H4 (cell line): ENCODE measurements at places on chromosomes 2 and 18. TPM values are rescaled to one million over a fixed set of nuclear protein-coding genes. Genes with fewer than 3 reads are reported as not detected.

The DPYSL5 gene
- total RNA-seq, result 4.5 and 5.0 TPM in 2 replicates

The ANKMY1 gene
- total RNA-seq, result 6.1 and 12.7 TPM in 2 replicates

The LDAH gene
- total RNA-seq, result 17.9 and 21.5 TPM in 2 replicates

The TRIM43 gene
- not detected in 2 replicates for total RNA-seq

The PLEKHH2 gene
- 0.70 and 0.75 TPM in 2 replicates for total RNA-seq

The PFN4 gene
- 0.72 and 1.1 TPM in 2 replicates for total RNA-seq

The NYAP2 gene
- total RNA-seq, result 0.53 and 0.95 TPM in 2 replicates

DNA sequence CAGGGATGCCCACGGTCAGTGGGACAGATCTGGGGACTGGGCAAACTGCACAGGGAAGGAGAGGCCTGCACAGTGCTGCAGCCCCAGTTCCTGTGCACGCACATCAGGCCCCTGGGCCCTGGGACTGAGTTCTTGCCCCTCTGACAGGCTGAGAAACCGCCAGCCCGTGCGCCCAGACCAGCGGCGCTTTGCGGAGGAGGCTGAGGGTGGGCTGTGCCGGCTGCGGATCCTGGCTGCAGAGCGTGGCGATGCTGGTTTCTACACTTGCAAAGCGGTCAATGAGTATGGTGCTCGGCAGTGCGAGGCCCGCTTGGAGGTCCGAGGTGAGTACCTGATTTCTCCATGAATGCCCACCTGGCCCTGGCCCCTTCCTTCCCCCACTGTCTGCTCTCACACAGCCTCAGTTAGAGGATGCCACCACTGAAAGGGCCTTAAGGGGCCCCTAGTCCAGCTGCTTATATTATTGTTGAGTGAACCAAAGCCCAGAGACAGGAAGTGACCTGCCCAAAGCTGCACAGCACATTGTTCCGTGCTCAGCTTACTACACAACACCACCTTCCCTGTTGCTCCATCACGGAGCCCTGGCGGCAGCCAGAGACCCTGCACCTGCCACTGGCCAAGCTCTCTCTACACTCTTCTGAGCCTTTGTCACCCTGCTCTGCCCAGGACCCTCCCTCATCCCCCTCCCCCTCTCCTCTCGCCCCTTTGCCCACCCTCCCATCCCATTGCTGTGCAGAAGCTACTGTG is 29.8 kb downstream of the SPEG start:
- no peak for DNase-seq

DNA sequence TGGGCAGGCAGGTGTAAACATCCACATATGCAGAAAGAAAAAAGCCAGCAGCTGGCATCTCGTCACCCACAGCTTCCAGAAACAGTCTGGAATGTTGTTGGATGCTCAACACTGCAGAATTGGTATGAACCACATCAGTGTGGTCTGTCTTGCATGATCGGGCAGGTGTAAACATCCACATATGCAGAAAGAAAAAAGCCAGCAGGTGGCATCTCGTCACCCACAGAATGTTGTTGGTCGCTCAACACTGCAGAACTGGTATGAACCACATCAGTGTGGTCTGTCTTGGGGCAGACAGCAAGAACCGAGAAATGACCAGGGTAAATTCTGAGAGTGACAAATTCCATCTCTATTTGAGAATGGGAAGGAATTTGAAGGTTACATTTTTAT is 39.6 kb downstream of the DOCK10 start:
- peak; percentile 49 for DNase-seq

- DNase-seq, result peak; percentile 90
Observed at GRCh38 chr2:191927991-191928390, 81.1 kb upstream of the CAVIN2 start.

DNA sequence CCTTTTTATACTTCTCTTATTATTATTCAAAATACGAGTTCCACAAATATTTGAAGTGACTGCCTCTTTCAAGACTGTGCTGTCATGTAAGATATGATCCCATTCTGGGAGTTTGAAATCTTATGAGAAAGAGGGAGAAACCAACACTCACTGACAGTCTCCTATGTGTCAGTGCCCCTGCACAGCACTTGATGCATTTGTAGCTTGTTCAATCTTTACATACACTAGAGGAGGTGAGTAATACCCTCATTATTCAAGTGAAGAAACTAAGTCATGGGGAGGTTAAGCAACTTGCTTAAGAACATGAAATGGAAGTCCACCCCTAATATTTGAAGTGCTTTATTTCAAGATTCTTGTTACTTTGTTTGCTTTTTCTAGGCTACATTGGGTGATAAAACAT is 459.5 kb upstream of the FANCL start:
- DNase-seq, result no peak

DNA sequence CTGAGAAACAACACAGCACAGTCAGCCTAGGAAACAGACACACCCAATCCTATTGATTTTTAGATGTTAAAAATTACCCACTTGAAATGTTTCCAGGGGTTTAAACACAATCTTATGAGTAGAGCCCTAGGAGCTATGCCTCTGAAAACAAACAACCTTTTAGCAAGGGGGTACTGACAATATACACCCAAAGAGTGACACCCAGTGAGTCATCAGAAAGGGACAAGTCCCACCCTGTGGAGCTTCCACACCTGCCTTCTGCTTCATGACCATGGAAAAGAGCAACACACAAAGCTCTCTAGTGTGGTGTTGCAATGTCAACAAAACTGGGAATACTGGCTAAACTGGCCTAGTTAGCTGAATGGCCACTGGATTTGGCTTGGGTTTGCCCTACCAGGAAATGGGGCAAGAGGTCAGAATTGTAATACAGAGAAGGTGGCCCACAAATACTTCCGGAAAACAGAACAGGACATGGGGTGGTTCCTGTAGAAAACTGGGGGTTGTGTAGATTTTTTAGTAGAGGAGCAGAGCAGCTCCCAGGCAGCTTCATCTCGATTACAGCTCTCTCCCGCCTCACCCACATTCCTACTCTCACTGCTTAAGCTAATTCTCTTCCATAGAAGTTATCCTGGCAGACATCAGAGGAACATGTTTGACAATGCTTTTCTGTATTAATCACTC is 98.2 kb downstream of the GAREM1 start:
- no peak for DNase-seq

DNA sequence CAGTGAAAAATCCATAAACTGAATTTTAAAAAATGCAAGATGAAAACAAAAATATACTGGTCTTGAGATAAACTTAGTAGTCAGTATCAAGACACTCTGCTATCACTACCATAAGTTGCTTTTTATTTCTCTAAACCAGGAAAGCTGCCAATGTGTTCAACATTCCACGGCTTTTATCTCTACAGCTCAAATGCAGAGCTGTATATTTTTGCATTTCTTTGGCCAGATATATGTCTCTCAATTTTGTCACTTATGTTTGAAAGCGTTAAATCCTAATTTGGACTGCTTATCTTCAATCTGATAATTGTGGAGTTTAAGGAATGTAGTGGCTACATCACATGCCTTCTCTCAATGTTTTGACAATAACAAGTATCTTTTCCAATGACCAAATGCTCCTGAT is 609.5 kb downstream of the EPHA4 start:
- DNase-seq, result no peak

DNA sequence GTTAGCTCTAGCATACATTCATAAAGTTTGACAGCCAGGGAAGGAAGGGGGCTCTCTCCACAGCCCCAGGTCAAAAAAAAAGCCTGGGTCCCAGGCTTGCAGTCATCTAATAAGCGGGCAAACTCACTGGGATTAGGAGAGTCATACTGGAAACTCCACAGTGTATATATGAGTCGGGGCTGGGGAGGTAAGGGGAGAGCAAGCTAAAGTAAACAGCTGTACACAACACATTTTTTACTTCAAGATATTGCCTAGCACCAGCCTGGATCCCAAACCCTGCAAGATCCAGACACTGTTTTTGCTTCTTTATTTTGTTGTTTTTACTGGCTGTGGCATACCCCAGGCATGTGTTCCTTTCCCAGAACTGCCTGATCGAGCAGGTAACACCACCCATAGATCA is 291.3 kb upstream of the TANK start:
- peak; percentile 7 for DNase-seq

GRCh38 chr2:215529271-215529670 is 93.4 kb upstream of the FN1 start:
- DNase-seq, result no peak

DNA sequence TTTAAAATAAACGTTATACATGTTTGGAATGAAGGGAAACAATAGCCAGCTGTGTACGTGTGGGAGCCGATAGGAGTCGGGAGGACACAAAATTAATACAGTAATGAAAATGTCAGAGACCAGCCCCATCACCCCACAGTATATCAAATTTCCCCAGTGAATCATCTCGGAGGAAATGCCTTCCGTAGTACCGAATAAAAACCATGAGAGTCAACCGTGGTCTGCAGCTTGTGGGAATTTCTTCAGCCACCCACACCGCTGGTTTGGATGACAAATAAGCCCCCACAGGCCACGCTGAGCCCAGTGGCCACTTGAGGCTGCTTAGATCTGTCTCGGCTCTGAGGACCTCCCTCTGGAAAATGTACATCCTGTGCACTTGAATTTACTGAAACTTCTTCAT is 133.7 kb downstream of the COL6A3 start:
- peak; percentile 89 for DNase-seq

DNA sequence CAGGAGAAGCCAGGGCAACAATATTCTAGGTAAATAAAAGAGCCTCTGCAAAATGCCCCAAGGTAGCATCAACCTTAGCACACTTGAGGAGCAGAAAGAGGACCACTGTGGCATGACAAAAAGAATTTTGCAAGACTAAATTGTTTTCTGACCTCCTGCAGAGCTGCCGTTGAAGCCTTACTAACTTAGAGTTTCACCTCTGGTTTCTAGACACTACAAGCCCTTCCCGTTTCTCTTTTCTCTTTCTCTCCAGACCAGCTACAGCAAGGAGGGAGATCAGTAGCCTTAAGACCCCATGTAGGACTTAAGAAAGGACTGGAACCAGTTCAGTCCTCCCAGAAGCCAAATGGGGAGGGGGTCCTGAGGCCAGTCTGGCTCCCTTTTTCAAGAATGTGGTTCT is 73.3 kb upstream of the SP3 start:
- no peak for DNase-seq

DNA sequence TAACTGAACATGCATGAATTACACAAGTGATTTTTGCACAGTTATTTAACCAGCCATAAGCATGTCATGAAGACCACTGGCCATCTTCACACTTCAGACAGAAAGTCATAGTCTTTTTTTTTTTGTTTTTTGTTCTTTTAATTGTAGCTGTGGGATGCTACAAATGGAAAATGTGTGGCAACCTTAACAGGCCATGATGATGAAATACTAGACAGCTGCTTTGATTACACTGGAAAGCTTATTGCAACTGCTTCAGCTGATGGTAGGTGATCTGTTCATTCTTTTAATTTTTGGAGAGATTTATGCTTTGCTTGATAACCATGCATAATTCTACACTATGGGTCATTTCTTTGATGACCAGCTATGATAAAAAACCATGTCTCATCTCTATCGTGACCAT is 35.6 kb downstream of the DAW1 start:
- DNase-seq, result no peak

- DNase-seq, result peak; percentile 63
Observed at GRCh38 chr2:72211777-72212485, 64.3 kb upstream of the CYP26B1 start.

- peak; percentile 28 for DNase-seq
Observed at GRCh38 chr2:233053928-233054784, 6.0 kb upstream of the INPP5D start.

- no peak for DNase-seq
Observed at GRCh38 chr18:79598633-79599175, 80.9 kb upstream of the CTDP1 start.

DNA sequence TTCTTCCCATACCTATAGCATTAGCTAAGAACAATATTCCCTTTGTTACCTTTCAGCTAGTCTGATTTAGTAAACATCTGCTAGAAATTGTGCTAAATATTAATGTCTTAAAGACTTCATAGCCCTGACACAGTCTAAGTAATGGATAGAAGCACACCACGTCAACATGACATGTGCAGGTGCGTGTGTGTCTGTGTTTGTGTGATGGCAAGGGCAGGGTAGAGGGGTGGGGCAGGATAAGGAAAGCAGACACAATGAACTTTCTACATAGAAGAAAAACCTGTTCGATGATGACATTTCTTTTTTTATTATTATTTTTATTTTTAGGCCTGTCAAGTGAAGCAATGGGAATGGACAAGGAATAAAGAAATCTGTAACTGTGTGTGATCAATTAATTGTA is 223.3 kb downstream of the NOL4 start:
- DNase-seq, result no peak

DNA sequence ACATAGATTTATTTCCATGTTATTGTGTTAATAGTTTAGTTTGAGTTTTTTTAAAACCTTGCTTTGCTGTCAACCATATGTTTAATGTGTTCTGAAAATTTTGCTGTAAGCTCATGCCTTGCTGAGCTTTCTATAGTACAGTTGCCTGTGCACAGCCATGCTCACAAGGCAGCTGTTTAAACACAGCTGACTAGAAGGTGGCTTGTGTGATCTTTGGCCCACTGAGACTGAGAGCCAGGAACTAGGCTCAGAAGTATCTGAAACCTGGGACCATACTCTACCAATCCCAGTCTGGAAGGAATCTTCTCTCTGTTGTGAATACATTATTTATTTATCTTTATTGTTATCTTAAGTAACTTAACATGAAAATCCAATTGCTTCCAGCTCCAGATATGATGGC is 350.5 kb downstream of the KIAA1328 start:
- no peak for DNase-seq

- DNase-seq, result no peak
Observed at GRCh38 chr2:152016181-152017120, 82.4 kb downstream of the CACNB4 start.

GRCh38 chr2:153059338-153060052 is 341.1 kb downstream of the ARL6IP6 start:
- peak; percentile 85 for DNase-seq

DNA sequence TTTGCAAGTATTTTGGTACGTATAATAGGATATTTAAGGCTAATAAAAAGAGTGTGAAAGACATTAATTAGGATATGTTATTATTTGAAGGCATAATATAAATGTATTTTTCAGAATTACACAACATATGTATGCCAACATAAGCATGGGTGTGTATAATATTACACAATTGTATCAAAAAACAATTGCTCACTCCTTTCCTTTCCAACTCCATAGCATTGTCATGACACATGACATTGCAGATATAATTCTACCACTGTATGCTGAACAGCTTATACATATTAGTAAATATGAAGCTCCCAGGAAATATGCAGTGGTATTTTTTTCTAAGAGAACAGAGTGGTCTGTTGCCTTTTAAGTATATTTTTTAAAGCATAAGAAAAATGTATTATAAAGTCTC is 593.1 kb downstream of the TMX3 start:
- no peak for DNase-seq

DNA sequence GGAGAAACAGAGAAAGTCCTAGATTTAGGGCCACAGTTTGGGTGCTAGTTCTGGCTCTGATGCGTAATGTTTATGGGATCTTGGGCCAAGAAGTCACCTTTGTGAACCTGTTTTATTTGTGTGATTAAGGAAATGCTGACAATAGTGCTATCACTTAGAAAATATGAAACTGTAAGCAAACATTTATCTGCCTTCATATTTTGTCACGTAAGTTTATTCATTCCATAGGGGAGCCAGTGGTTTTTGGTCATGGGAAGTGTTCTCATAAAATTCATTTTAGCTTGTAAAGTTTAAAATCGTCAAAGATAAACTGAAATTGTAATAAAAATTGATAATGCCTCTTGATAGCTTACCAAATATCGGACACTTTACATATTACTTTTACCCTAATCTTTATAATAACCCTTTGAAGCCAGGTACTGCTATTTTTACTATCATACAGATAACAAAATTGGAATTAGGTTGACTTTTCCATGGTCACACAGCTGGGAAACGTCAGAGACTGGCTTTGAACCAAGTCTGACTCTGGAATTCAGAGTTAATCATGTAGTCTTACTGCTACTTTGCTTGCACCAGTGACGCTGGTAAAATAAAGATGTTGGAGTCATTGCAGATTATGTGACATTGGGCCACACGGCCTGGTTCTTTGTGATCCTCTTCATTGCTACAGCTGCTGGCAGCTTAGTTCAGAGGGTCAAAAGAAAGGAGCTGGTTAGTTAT is 99.7 kb downstream of the ICA1L start:
- no peak for DNase-seq
